ENCODE measurements at places on chromosomes 7 and 10.

DNA sequence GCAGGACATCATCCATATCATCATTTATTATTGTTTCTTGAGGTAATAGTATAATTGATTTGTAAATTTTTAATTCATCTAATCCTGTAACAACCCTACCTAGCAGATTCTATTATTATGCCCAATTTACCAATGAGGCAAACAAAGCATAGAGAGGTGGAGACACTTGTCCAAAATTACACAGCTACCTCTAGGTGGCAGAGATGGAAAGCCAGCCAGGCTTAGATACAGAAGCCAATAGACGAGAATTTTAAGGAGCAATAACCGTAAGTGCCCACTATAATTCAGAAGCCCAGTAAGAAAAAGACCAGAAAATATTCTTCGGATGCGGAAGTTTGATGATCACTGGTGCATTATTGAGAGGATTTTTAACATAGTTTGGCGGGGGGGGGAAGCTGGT lies 54.0 kb downstream of the ANK3 start:
- no peak for DNase-seq

DNA sequence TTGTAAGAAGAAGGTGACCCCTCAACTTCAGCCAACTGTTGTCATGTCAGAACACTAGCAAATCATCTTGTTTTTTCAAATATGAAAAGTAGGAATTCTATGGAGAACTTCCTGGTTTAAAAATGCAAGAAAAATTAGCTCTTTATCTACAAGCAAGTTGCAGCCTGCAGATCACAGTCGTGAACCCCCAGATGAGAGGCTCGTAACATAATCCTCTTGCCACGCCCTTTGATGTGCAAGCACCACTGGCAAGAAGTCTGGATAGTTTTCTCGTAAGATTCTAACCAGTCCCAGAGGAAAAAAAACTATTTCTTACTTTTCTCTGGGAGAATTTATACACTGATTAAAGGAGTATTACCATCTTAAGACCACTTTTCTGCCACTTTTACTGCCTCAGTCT lies 132.3 kb downstream of the DPY19L1 start:
- no peak for DNase-seq

- DNase-seq: no peak
Observed at GRCh38 chr10:59993931-59994330, 87.6 kb upstream of the CCDC6 start.

- no peak for DNase-seq
Observed at GRCh38 chr10:36455526-36456133, 669.8 kb upstream of the ANKRD30A start.

- no peak for DNase-seq
Observed at GRCh38 chr10:93599335-93599734, 1.7 kb downstream of the RBP4 start.

- DNase-seq: no peak
Observed at GRCh38 chr7:39613577-39613976, 9.8 kb upstream of the RALA start.

DNA sequence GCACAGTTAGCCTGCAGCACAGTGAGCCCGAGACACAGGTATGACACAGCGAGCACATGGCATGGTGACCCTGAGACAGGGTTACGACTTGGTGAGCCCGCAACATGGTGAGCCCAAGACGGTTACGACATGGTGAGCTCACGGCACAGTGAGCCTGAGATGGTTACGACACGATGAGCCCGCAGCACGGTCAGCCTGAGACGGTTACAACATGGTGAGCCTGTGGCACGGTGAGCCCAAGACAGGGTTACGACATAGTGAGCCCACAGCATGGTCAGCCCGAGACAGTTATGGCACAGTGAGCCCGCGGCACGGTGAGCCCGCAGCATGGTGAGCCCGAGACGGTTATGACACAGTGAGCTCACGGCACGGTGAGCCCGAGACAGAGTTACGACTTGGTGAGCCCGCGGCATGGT lies 156.1 kb downstream of the MAD1L1 start:
- no peak for DNase-seq

GRCh38 chr7:21617916-21618390 lies 75.1 kb downstream of the DNAH11 start:
- DNase-seq: no peak

GRCh38 chr7:132430861-132431822 lies 145.1 kb downstream of the PLXNA4 start:
- no peak for DNase-seq

DNA sequence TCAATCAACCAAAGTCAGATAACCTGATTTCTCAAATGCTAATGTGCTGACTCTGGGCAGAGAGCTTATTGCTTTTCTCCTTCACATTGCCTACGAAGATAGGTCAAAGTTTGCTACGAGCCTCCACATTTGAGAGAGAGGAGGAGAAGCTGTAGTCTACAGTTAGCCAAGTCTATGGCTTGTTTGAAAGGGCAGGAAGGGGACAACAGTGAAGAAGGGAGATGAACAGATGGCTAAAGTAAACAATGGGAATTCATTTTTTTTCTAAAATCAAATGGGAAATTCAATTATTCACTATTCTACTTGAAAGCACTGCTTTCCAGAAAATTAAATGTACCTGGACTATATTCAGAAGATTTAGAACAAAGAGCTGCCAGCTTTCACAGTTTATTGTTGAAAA lies 126.7 kb upstream of the C1QL3 start:
- no peak for DNase-seq

- no peak for DNase-seq
Observed at GRCh38 chr10:2631557-2632205, 435.7 kb upstream of the PFKP start.

DNA sequence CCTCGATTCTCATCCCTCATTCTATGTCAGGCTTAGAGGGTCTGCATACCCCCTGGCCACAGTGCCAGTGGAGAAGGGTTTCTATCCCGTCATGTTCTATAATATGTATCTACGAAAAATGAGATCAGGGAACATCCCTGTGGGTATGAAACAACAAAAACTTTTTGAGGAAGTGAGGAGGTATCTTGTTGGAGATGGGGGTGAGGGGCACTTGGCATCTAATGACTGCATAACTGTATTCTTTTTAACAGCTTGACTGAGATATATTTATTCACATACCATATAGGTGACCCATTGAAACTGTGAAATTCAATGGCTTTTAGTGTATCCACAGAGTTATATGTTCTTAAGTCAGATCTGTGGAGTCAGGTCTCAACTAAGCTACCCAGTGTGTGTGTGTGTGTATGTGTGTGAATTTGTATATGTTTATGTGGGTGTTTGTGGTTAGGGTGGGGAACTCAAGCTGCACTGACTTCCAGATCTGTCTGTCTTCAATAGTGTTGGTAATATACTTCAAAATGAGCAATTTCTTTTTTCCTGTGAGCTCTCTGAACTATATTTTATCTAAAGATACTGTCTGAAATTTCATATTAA lies 528.9 kb downstream of the CNTNAP2 start:
- no peak for DNase-seq

GRCh38 chr7:129689995-129690581 lies 78.6 kb downstream of the NRF1 start:
- DNase-seq: no peak

GRCh38 chr7:87151729-87152111 lies 533 bp upstream of the DMTF1 start:
- no peak for DNase-seq

DNA sequence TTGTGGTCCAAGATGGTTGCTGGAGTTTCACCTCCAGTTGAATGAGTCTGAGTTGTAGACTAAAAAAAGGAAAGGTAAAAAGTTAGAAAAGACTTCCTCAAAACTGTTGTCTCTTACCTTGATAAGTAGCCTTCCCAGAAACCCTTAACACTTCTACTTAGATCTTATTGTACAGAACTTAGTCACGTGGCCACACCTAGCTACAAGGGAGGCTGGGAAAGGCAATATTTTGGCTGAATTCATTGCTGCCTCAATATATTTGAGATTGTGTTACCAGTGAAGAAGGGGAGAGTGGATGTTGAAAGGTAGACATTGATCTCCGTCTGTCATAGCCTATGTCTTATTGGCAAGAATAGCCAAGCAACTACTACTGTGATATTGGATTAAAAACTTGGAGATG lies 35.5 kb upstream of the VDAC2 start:
- no peak for DNase-seq

DNA sequence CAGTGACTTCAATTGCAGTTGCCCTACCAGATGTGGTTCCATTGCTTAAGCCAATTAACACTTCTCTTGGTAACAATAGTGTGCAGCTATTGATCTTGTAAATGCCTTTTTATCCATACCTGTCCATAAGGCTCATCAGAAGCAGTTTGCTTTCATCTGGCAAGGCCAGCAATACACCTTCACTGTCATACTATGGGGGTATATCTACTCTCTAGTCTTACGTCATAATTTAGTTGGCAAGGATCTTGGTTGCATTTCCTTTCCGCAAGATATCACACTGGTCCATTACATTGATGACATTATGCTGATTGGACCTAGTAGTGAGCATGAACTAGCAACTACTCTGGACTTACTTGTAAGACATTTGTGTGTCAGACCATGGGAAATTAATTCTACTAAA lies 17.7 kb upstream of the ZNF365 start:
- no peak for DNase-seq

DNA sequence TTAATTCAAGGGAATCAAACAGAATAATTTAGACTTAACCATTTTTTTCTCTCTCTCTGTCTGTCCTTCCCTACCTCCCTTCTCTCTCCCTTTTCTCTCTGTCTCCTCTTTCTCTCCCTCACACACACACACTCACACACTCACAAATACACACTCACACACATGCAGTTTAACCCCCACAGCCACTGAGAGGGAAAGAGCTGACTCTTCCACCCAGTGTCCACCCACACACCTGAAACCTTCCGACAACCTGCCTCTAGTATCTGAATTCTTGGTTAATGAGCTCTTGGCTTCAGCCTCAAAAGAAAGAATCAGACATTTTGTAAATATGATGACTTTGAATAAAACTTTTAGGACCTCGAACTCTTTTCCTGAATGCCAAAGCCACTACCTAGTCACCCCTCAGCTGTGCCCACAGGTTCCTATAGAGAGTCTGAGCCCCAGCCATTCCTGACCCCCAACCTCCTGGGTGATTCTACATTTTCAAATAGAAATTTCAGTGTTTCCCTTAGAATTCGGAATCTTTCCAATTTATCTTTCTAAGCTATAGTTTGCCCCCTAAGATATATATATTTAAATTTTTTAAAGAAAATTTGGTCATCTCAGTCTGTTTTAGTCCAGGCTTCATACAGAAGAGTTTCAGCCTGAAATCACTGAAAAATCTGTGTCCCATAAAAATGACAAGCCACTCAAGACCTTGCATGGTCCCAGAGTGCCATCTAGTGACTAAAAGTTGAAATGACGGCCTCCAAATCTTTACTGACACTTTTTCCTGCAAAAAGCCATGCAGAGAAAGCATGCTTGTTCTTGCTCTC lies 202.8 kb downstream of the IPMK start:
- peak; percentile 0 for DNase-seq

- DNase-seq: no peak
Observed at GRCh38 chr7:1020849-1021251, 23.5 kb upstream of the GPR146 start.

- DNase-seq: peak; percentile 0
Observed at GRCh38 chr10:89793649-89794254, 92.4 kb downstream of the KIF20B start.

DNA sequence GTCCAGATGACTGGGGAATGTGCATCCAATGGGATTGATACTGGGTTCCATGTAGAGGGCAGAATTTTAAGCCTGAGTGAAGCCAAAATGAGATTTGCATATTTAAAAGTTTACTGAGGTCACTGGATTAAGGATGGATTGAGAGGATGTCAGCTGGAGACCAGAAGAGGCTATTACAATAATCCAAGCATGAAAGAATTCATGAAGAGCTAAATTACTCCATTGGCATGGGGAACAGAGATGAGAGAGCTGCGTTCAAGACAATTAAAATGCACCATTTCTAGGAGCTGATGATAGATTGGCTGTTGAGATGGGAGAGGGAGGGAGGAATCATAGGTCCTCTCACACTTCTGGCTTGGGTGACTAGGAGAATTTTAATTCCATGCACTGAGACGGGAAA lies 158.5 kb downstream of the JCAD start:
- DNase-seq: no peak

GRCh38 chr10:128024426-128024825 lies 101.8 kb downstream of the MKI67 start:
- no peak for DNase-seq

DNA sequence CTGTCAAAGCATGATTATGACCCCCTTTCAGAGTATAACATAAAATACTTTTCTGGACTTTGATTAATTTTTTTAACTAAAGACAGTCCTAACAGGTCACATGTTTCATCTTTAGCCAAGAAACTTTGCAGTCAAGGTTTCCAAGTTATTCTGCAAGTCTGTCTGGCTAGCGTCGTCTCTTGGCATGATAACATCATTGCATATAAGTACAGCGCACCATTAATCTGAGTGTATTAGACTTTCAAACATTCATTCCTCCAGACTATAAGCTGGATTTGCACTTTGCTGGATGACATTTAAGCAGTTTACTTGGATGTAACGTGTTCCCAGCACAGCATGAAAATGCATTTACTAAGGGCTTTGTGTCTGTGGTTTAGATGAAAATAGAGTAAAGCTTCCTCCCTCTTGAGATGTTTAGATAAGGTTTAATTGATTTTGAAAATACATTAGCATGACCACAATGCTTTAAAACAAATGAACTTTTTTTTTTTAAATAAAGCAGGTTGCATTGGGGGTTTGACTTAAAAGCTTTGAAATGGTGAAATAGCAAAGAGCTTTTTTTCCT lies 349.0 kb upstream of the MTPN start:
- no peak for DNase-seq

DNA sequence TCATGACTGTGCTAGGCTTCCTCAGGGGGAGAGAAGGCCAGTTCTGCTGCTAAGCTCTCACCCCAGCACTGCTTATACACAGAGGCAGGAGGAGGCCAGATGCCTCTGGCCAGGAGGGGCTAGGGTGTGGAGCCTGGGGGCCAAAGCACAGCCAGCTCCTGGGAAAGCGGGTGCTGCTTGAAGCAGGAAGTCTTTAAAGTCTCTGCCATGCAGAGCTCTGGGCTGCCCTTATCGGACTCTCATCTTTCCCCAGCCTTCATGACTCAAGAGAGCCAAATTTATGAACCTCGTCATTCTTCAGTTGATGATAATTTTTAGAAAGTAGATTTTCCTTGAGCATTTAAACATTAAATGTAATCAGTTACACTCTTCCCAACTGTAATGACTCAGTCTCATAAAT lies 11.2 kb upstream of the TSPAN14 start:
- no peak for DNase-seq

DNA sequence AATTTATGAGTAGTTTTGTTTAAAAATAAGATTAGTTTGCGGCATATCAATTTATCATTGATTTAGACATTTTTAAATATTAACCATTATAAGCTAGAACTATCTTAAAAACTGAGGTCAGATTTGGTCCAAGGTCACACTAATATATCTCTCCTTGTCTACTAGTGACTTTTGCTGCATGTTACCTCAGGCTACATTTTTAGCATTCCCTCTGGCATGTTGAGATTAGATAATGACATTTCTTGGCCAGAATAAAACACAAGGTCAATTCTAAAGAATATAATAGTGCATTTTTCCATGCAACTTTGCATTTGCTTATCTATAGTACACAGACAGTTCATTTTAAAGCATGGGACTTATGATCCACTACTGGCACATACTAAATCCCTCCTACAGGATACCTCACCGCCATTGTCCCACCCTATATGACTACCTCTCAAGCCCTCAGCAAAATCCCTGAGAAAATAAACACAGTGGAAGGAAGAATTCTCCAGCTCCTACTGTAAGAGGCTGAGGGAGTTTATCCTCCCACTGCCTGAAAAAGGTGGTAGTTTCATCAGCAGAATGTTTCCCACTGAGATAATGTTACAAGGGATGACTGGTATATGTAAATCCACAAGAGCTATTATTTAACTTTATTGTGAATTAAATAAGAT lies 816.4 kb downstream of the GRM8 start:
- DNase-seq: no peak

- no peak for DNase-seq
Observed at GRCh38 chr7:67361150-67361549, 364.5 kb downstream of the TYW1 start.
